ENCODE measurements at places on chromosomes 1 and 21.

GRCh38 chr1:75482951-75483350 lies 128.0 kb downstream of the SLC44A5 start:
- no peak for DNase-seq

DNA sequence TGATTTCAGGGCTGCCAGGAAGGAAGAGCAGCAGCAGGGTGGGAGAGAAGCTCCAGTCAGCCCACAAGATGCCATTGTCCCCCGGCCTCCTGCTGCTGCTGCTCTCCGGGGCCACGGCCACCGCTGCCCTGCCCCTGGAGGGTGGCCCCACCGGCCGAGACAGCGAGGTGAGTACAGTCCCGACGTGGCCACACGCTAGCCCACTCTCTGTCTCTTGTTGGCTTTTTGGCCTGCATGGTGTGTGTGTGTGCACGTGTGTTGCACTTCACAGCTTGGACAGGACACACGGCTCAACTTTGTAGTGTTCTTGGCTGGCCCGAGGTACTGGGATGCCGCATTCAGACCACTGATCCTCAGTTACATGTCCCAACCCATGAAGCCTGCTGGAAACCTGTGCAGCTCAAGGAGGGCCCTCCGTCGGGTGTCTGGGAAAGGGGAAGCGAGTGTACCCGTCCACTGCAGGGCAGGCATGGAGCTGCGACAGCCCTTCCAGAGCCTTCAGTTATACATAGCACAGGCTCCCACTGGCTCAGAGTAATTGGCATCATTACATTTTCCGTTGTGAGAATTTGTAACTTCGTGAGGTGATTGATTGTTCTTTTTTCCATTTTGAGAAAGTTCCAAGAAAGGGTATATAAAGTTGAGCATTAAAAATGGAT lies 454 bp downstream of the CORT start:
- no peak for DNase-seq

GRCh38 chr1:227928811-227929375 lies 18.8 kb downstream of the WNT9A start:
- no peak for DNase-seq

- DNase-seq = no peak
These were observed 34.6 kb downstream of the CFAP57 start for GRCh38 chr1:43206600-43207228.

GRCh38 chr21:29360799-29361765 lies 62.4 kb downstream of the BACH1 start:
- DNase-seq = no peak

GRCh38 chr1:223761411-223761810 lies 49.1 kb downstream of the CAPN2 start:
- no peak for DNase-seq

DNA sequence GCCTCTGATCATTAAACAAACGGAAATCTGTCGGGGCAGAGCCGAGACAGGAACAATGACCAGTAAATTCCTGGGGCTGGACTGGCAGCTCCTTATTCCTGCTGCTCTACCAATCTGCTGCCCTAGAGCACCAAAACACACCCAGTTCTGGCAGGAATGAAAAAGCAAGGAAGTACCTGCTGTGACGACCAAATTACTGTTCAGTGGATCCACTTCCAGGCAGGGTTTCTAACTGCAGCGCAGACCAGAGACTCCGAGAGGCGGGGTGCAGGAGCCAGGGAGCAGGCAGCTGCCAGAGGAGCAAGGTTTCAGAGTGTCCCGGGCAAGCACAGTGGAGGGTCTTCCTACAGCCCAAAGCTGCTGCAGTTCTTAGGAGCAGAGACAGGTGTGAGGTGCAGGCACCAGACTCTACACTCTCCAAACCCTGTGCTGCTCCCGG lies 32.4 kb downstream of the KANK4 start:
- DNase-seq = no peak

- no peak for DNase-seq
These were observed 13.2 kb downstream of the ESRRG start for GRCh38 chr1:216710055-216710454.

DNA sequence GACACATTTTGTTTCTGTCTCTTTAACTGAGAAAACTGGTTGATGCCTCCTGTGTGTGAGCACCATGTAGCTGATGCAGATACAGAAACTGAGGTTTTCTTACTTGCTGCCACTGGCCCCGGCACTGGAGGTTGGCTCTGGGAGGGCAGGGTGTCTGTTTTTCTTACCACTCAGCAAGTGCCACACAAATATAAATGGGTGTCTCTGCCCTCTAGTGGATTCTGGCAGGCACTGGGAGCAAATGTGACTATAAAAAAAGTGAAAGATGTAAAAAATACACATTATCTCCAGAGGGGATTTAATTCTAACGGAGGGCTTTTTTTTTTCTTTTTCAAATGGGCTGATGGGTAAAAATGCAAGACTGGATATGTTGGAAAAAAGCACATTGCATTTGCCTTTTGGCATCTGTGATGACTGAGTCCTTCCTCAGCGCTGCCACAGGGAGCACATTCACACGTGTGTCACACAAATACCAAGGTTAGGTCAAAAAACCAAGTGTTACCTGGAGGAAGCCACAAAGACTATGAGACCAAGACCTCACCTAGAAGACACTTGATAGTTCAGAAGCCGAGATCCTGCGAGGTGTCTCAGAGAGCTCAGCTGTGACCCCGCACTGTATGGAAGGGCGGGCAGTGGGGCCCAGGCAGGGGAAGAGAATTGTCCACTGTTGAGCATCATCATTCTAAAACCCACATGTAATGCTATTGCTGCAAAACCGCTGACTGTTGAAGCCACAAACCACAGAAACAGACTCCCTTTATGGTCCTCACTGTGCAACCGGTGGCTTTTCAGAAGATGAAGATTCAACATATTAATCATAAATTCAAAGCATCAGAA lies 18.9 kb downstream of the PGBD2 start:
- DNase-seq = peak; percentile 24

DNA sequence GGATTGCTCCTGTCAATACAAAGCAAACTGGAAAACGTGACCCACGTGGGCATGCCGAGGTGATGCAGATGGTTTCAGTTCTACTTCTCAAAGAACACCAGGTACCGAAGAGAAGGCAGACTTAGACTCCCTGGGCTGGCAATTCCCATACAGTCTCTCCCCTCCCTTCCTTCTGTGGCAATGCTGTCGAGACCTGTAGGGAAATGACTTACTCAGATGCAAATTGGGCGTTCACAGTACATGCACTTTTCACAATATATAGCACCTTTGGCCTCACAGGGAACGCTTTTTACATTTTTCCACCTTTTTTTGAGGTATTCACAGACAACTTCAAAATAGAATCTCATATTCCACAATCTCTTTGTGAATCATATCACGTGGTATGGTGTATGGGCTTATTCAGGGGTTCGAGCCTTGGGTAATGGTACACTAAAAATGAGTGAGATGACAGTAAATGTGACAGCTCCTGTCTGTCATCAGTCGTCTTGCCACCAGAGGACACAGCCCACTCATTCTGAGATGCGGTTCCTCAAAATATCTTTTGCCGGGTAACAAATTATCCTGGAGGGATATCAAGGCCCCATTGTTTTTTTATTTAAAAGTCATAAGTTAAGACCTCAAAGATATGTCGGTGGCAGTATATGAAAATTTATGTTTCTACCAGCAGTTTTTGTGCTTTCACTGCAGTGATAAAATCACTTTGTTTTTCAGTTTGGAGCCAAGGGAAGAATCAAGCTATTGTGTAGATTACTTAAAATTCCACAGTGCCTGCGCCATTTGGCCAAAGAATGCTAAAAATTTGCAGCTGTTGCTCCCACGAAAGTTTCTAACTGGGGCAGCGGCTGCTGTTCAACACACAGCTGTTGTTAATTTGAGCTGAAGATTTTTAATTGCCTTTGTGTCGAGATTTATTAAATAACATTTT lies 168.4 kb downstream of the ZZZ3 start:
- DNase-seq = no peak
